H54 (cell line): ENCODE measurements at places on chromosomes 3 and 15.
A peak's percentile ranks its signal among the peaks of the same experiment; 100 is the strongest.

- DNase-seq = no peak
Observed at GRCh38 chr3:30358871-30359270, 247.5 kb upstream of the TGFBR2 start.

GRCh38 chr3:154904328-154904727, 175.8 kb upstream of the MME start:
- DNase-seq = peak; percentile 6

- no peak for DNase-seq
Observed at GRCh38 chr3:12675115-12675810, 11.3 kb upstream of the RAF1 start.

DNA sequence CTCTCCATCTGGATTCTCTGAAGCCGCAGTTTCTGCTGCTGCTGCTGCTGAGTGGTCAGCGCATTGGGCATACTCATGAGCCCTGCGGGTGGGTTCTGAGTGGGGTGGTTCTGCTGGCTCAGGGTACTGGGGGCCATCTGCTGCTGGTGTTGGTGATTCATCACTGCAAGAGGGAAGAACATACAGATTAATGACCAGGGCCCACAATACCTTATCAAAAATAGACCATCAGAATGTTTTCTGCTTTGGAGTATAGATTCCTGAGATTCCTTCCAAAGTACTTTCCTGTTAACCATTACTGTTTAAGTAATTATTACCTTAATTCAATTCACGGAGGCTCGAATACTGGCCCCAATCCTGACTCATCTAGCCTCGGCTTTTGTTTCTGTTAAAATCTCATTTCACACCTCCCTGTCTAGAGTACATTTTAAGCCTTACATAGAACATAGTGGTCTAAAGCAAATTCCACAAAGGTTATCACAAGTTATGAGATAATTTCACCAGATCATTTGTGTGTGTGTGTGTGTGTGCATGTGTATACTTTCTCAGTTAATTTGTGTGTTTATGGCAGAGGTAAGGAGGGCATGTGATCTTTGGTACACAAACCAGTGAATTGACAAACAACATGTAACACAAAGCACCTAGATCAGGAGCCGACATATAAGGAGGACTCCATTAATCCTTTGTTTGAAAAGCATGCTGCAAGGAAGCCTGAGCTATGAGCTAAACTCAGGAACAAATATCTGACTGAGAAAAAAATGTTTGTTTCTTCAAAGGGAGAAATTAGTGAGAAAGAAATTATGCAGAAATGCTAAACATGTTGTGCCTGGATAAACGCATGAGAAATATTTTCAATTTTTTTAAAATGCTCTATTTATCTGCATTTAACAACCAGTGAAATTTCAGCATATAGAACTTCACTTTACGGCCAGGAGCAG, 68.1 kb downstream of the TM4SF4 start:
- DNase-seq = no peak

DNA sequence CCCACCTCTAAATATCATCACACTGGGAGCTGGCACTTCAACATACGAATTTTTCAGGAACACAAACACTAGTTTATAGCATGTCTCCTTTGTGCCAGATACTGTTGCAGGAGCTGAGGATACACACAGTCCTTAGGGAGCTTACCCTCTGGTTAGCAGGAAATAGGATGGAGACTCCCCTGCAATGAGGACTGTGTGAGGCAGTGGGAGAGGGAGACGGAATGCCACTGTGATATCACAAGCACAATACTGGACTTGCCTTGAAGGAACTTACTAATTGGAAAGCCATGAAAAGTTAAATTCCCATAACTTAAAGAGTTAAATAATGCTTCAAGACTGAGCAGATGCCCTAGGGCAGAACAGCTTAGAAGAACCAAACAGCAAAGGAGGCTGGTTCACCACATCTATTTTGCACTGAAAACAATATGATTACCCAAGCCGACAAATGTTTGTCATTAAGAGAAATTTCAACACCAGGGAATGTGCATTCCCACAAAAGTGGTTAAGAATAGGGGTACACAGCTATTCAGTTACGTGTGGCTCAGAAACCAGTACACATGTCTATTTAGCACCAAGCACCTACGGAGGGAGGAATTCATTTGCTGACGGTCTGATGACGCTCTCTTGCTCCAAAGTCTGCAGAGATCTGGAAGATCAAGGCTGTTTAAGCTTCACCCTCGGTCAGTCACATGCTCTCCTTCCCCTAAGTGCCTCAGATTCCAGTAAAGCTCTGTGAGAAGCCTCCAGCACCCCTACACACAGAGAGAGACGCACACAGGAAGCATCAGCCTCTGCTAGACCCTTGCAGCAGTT, 5.2 kb downstream of the TBC1D2B start:
- DNase-seq = no peak

- no peak for DNase-seq
Observed at GRCh38 chr3:67534594-67534993, 119.8 kb downstream of the SUCLG2 start.

DNA sequence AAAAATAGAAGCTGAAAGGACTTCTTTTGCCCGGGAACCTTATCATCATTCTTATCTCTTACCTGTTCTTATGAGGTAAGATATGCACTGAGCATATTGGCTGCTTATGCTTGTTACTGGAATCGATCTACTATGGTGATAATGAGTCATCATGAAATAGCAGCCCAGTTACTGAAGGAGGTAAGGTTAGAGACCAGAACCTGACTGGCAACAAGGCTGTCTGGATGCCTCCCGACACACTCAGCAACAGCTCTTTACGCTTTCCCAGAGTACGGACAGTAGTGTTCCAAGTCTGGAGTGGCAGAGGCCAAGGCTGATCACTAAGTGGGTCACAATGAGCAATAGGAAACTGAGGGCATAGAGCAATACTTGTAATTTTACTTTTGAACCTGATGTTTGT, 314.1 kb downstream of the NLGN1 start:
- DNase-seq = no peak

GRCh38 chr3:86161493-86161892, 829.5 kb downstream of the VGLL3 start:
- no peak for DNase-seq

GRCh38 chr3:151687076-151687475, 46.7 kb upstream of the AADACL2 start:
- no peak for DNase-seq

GRCh38 chr3:120726791-120727190, 15.5 kb downstream of the RABL3 start:
- no peak for DNase-seq

GRCh38 chr3:100609305-100609704, at the start of gene ADGRG7:
Gene ADGRG7 (plus strand): TSS chr3:100609601. CDS start chr3:100609857, 256 bp downstream.
- no peak for DNase-seq

- DNase-seq = no peak
Observed at GRCh38 chr3:171165499-171165921, 139.0 kb upstream of the SLC2A2 start.

- no peak for DNase-seq
Observed at GRCh38 chr15:87213626-87214025, 1042.9 kb downstream of the NTRK3 start.

DNA sequence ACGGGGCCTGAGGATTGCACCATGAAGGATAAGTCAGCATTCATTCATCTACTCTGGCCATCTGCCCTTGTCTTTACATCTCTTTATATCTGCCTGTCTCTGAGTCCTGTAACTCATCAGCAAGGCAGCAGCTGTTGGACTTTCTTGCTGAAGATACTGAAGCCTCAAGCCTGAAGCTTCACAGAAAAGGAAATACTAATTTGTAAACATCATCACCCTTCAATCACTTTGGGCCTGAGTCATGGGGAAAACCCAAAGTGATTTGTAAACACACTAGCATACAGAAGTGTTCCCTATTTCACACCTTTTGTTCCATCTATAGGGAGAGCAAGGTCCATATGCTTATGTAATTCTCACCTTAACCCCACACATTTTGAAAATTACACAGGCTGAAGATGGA, 928.2 kb downstream of the EPHA3 start:
- DNase-seq = no peak

DNA sequence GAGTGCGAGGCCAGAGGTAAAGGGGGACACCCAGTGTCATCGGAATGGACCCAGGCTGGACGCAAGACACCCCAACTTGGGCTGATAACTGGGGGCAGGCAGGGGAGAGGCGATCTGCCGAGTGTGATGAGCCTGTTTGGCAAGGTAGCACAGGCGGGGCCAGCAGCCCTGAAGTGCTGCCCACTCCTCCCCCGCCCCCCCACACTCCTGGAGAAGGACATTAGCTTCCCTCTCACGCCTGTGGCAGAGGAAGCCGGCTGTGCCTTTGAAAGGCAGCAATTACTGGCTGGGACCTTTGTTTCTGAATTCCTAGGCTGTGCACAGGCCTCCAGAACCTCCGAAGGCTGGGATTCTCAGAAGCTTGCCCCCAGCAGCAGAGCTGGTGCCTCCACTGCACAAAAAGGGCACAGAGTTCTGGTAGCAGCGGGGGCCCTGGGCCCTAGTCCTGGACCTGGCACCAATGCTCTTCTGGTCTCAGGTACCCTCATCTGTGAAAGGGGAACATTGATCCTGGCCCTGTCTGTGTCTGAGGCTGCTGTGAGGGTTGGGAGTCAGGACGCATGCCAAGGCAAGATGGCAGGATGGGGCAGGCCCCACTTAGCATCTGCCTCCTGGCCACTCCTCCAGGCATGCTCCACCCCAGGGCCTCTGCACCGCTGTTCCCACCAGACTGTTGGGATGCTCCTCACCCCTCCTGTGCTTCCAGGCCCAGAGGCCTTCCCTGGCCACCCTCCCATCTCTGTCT, 28.6 kb downstream of the IQSEC1 start:
- DNase-seq = no peak

DNA sequence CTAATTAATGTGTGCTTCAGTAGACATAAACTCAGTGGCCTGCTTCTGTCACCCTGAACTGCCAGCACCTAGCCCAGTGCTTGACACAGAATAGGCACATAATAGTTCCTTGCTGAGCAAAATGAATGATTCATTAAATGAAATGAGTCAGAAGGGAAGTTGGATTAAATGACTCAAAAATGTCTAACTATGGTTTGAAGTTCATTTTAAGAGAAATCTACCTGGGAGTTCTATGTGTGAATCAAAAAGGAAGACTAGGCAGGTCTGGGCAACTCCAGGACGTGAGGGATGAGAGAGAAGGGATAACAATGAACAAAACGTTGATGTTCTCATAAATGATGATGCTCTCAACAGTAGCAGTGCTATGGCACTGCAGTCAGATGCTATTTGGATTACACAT, 175.0 kb downstream of the CFAP20DC start:
- peak; percentile 26 for DNase-seq

DNA sequence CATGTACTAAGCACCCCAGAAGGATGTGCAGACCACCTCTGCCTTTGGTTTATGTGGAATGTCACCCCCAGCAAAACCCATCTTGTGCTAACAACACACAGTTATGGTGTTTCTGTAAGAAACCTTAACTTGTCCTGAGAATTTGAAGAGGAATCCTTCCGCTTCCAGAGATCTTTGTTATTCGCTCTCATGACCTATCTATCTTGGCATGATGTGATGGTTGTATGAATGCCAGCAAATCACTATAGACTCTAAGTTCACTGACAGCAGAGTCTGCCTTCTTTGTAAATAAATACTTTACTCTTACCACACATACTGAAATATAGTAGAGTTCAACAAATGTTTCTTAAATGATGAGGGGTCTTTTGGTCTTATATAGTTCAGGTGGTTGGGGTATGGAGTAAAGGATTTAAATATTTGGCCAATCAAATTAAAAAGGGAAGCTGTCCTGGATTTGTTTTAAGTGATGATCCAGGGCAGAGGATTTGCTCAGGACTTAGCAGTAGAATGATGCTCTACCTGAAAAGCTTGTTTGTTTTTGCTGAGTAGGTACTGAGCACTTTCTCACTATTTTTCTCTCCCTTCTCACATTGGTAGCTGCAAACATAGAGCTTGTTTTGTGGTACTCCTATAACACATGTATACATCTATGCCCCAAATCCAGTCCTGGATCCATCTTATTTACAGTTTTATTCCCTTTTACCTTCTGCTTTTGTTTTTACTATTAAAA, 27.9 kb upstream of the RTP1 start:
- no peak for DNase-seq

- no peak for DNase-seq
Observed at GRCh38 chr15:65177901-65178300, 7.2 kb downstream of the CLPX start.

DNA sequence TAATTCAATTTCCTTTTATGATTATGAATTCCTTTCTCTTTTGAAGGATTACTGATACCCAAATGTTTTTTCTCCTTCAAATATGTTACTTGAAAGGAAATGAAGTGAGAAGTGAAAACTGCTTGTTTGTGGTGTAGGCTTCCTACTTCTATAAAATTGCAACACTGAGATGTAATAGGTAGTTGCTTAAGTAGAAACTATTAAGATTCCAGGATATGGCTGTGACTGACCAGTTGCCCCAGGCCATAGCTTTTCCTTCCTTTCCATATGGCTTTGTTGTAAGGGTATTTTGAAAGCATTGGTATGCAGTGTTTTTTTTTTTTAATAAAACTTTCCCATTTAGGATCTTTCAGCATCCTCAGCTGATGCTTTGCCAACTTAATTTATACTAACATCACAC, 28.5 kb downstream of the DNAJC13 start:
- no peak for DNase-seq

DNA sequence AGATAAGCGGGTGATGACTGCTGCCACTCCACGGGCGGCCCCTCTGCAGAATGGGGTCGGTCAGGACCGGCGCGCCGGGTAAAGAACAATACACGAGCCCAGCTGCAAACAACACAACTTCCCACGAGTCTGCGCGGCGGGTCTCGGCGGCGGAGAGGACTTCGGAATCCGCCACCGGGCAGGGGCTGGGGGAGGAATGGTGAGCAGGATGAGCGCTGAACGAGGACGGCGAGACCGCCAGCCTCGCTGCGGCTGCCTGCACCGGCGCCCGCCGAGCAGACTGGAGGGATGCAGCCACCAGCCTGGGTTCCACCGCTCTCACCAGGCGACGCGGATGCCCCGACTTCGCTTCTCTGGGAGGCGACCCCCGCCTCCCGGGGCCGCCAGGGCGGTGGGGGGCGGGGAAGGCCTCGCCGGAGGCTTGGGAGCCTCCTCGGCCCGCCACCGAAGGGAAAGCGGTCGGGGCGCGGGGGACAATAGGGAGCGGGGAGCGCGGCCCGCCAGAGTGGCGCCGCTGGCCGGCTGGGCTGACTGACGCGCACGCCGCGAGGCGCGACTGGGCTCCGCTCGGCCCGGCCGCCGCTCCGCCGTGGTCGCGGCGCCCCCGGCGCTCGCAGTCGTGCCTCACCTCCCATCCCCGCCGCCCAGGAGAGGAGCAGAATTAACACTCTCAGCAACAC, 515 bp downstream of the ADAM10 start:
- DNase-seq = no peak

- peak; percentile 30 for DNase-seq
Observed at GRCh38 chr3:159964166-159964973, 24.3 kb upstream of the IL12A start.

DNA sequence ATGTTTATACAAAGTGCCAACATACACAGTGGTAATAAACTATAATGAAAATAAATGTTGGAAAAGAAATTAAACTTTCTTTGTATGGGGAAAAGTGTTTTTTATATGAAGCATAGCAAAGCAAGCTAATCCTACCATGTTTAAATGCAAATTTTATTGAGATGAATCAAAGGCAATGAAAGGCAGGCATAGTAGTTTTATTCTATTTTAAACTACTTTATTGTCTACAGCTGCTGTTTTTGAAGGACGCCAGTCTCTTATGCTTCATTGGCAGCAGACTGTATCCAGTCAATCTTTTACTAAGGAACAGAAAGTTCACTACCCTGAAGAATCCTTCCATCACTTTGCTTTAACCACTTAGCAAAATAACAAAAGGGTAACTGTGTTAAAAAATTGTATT, 761.0 kb downstream of the ROBO2 start:
- no peak for DNase-seq

- DNase-seq = no peak
Observed at GRCh38 chr15:28037969-28038590, 61.0 kb downstream of the OCA2 start.
